Vagina (tissue), 2 donors: ENCODE measurements at places on chromosomes 16 and 17. TPM values are rescaled to one million over a fixed set of nuclear protein-coding genes. Genes with fewer than 3 reads are reported as not detected.
A peak's percentile ranks its signal among the peaks of the same experiment; 100 is the strongest.

- no peaks in the 10 kb centered on the region for H3K36me3 ChIP-seq
- H3K4me1 ChIP-seq = peaks cover 47% of the 10 kb centered on the region
These were observed 2.6 kb upstream of the N4BP1 start for GRCh38 chr16:48612611-48613010.

GRCh38 chr16:10339777-10340732 is 45.8 kb upstream of the ATF7IP2 start:
- no peak overlapping the region for H3K27ac ChIP-seq
- no peaks in the 10 kb centered on the region for H3K27me3 ChIP-seq
- H3K4me3 ChIP-seq = no peak overlapping the region
- H3K36me3 ChIP-seq = no peaks in the 10 kb centered on the region
- no peak for DNase-seq

- H3K27ac ChIP-seq = peak overlapping the region; percentile 89
- peaks cover 15% of the 10 kb centered on the region for H3K4me1 ChIP-seq
- H3K36me3 ChIP-seq = no peaks in the 10 kb centered on the region
- no peak for DNase-seq
- H3K27me3 ChIP-seq = peaks cover 3% of the 10 kb centered on the region
These were observed 380 bp downstream of the HS3ST3A1 start for GRCh38 chr17:13601322-13601775.

DNA sequence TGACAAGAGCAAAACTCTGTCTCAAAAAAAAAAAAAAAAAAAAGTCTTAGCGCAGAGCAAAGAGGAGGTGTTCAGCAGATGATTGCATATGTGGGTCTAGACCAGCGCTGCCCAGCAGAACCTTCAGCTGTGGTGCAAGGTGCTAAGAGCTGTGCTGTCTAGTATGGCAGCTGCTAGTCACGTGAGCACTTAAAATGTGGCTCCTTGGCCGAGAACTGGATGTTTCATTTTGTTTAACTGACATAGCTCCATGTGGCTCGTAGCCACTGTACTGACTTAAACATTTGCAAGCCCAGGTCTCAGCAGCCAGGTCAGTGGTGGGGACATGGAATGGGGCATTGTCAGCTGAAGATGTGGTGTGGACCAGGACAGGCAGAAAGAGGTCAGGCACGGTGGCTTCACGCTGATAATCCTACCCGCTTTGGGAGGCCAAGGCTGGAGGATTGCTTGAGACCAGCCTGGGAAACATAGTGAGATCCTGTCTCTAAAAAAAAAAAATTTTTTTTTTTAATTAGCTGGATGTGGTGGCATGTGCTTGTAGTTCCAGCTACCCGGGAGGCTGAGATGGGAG is 9.2 kb downstream of the C1QTNF1 start:
- H3K4me3 ChIP-seq = no peak overlapping the region
- DNase-seq = no peak
- H3K4me1 ChIP-seq = peaks cover 37% of the 10 kb centered on the region
- H3K27ac ChIP-seq = no peak overlapping the region
- H3K36me3 ChIP-seq = no peaks in the 10 kb centered on the region

GRCh38 chr17:45976755-45977505 is 22.1 kb upstream of the STH start:
- no peaks in the 10 kb centered on the region for H3K27me3 ChIP-seq
- H3K4me3 ChIP-seq = no peak overlapping the region
- peaks cover 9% of the 10 kb centered on the region for H3K4me1 ChIP-seq
- no peaks in the 10 kb centered on the region for H3K36me3 ChIP-seq

GRCh38 chr16:54112451-54113206 is 174.0 kb downstream of the IRX3 start:
- no peak for DNase-seq
- no peaks in the 10 kb centered on the region for H3K4me1 ChIP-seq
- peaks cover 29% of the 10 kb centered on the region for H3K36me3 ChIP-seq
- no peak overlapping the region for H3K27ac ChIP-seq
- no peak overlapping the region for H3K4me3 ChIP-seq
- no peaks in the 10 kb centered on the region for H3K27me3 ChIP-seq

DNA sequence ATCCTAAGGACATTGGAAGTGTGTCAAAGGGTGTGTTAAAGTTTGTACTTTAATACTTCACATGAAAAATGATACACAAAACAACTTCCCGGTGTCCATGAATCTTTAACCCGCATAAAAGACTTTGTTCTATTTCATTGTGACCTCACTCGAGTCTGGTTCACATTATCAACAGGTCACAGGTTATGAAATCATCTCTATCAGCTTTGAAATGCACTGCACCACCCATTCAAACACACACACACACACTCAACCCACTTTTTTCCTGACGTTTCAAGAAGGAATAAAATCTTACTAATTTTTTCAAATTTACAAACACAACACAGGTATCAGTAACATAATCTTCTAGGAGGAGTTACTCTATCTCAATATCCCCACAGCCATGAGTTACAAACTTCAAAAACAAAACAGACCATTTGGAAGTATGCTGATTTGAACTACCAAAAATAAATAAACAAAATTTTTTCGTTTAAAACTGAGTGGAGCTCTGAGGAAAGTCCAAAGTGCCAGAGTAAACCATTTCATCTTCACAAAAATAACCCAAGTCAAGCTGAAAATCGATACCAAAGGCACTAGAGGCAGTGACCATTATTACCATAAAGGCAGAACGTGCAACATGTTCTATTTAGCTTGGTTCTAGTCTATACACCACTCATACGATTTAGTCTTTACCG is 2.7 kb downstream of the ACOX1 start:
- no peak overlapping the region for H3K4me3 ChIP-seq
- H3K27me3 ChIP-seq = no peaks in the 10 kb centered on the region
- peaks cover 4% of the 10 kb centered on the region for H3K36me3 ChIP-seq
- DNase-seq = no peak
- peak overlapping the region; percentile 30 for H3K27ac ChIP-seq

Gene TLCD2
- total RNA-seq = 10.8 TPM

Gene ABCC6
- total RNA-seq = 0.49 TPM
